ENCODE measurements at places on chromosomes 11 and 22. TPM values are rescaled to one million over a fixed set of nuclear protein-coding genes. Genes with fewer than 3 reads are reported as not detected.

ZDHHC8 gene
- 20.0 TPM for total RNA-seq

MYO7A gene
- 10.4 TPM for total RNA-seq

BIK gene
- 11.5 TPM for total RNA-seq

GRCh38 chr11:61975638-61976419 lies 8.4 kb upstream of the FTH1 start:
- peak; percentile 42 for DNase-seq
- H3K4me3 ChIP-seq: no peak overlapping the region
- no peaks in the 10 kb centered on the region for H3K27me3 ChIP-seq
- H3K36me3 ChIP-seq: no peaks in the 10 kb centered on the region

LMO1 gene
- 0.78 TPM for total RNA-seq

LYVE1 gene
- total RNA-seq: 6.9 TPM

DNA sequence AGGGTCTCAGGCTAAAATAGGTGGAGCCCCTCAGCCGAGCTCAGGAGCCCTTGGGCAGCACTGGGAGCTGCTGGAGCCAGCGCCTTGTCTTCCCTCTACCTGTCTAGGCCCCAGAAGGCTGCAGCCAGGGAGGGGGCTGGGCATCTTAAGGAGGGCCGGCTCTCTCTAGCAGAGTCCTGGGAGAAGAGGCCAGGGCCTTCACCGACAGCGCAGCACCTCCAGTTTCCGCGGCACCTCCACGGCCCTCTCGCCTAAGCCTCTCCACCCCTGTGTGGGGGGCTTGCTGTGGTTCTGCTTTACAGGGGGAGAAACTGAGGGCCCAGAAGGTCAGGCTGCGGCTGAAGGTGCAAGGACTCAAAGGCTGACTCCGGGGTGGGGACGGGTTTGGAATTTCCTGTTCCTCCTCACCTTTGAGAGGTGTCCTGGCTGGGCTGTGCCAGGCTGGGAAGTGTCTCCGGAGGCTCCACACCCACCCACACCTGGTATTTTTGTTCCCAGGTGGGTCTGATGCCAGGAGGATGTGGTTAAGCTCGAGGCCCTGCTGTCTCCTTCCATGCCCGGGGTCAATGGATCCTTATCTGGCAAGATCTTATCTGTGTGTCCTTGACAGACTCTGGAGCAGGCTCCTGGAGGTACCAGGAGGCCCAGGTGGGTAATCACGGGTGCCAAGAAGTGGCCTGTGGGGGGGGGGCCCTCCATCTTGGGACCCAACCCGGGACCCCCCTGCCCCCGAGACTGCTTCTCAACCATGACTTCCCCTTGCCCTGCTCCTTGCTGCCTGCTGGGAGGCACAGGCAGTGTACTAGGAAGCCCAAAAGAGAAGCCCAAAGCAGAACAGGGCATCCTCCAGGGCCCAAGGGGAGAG lies 95.3 kb upstream of the FGF3 start:
- H3K4me1 ChIP-seq: peaks cover 53% of the 10 kb centered on the region
- H3K27me3 ChIP-seq: no peaks in the 10 kb centered on the region
- DNase-seq: peak; percentile 31
- H3K4me3 ChIP-seq: no peak overlapping the region
- no peaks in the 10 kb centered on the region for H3K36me3 ChIP-seq

DNA sequence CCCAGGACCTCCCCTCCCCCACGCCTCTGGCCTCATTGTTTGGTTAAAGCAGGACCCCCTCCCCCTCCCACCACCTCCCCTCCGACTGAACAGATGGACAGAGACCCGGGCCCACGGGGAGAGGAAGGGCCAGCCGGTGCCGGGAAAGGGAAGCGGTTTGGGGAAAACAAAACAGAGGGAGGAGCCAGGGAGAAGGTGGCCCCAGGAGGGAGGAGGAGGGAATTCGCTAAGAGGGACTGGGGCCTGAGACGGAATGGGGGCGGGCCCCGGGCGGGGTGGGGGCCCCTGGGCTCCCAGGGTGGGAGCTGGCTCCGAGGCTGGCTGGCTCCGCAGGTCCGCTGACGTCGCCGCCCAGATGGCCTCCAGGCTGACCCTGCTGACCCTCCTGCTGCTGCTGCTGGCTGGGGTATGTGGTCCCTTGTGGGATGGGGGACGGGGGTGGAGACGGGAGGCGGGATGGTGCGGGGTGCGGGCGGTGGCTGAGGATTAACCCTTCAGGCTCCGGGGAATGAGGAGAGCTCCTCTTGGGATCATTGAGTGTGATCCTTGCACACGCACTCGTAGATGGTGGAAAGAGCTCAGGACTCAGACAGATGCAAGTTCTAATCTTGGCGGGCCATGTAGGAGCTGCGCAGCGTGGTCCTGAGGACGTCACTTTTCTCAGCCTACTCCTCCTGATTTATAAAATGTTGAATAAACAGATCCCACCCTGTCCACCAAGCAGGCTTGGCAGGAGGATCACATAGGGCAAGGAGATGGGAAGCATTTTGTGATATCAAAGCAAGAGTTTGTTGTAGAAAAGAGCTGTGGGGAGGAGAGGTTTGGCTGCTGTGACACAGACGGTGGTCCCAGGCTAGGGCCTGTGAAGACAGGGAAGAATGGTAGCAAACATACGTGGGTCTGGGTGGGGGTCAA lies 688 bp downstream of the SERPING1 start:
- no peaks in the 10 kb centered on the region for H3K36me3 ChIP-seq
- DNase-seq: peak; percentile 66
- peak overlapping the region; percentile 5 for H3K4me3 ChIP-seq
- no peaks in the 10 kb centered on the region for H3K27me3 ChIP-seq

DNA sequence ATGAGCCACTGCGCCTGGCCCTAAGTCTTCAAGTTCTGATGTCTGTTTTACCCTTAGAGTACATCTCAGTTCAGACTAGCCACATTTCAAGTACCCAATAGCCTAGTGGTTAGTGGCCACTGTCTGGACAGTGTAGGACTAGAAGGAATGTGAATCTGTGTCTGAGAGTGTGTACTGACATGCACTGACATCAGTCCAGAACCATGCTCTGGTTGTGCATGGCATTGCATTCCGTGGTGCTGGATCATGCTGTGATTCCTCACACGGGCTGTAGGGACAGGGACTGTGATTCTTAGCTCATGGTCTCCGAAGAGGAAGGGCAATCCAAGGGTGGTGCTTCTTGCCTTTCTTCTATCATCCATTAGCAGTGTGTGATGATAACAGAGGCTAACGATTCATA lies 41.1 kb downstream of the AMOTL1 start:
- no peak overlapping the region for H3K4me3 ChIP-seq
- H3K27ac ChIP-seq: no peak overlapping the region
- no peaks in the 10 kb centered on the region for H3K27me3 ChIP-seq
- DNase-seq: no peak
- no peaks in the 10 kb centered on the region for H3K36me3 ChIP-seq

DNA sequence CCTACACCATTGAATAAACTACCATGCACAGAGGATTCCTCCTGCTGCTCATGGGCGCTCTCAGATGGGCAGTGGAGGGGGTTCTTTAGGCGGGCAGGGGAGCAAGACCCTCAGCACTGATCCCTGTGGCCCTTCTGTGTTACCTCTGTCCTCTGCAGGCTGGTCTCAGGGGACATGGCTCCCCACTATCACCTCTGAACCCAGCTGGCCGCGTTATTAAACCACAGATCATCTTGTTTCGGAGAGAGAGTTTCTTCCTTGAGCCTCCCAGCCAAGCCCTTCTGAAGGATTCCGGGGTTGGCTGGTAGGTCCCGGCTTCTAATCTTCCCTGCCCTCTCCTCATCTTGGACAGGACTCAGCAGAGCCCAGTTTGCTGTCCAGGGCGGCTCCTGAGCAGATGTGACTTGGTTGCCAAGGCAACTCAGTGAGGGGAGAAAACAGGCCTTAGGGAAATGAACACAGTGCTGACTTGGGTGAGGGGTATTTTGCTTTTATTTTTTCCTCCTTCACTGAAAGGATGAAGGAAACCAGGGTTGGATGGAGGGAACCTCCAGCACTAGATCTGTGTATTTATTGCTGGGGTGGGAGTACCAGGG lies 13.3 kb downstream of the APOL3 start:
- no peaks in the 10 kb centered on the region for H3K27me3 ChIP-seq
- H3K4me1 ChIP-seq: peaks cover under 1% of the 10 kb centered on the region
- DNase-seq: no peak
- no peaks in the 10 kb centered on the region for H3K36me3 ChIP-seq
- no peak overlapping the region for H3K27ac ChIP-seq

DNA sequence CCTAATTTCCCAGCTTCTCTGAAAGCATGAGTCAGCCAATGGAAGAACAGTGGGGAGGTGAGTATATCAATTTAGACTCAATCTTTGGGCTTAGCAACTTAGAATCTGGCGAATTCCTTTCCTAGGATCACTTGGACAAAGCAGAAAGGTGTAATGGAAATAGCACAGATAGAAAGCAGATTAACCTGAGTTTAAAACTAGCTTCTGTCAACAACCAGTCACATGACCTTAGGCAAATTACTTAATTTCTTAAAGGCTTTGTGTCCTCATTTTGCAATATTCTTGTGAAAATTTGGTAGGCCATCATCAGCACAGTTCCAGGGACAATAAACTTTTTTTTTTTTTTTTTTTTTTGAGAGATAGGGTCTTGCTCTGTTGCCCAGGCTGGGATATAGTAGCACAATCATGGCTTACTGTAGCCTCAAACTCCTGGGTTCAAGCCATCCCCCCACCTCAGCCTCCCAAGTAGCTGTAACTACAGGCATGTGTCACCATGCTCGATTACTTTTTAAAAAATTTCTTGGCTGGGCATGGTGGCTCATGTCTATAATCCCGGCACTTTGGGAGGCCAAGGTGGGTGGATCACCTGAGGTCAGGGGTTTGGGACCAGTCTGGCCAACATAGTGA lies 40.8 kb upstream of the PCF11 start:
- H3K27me3 ChIP-seq: no peaks in the 10 kb centered on the region
- H3K36me3 ChIP-seq: no peaks in the 10 kb centered on the region
- no peak for DNase-seq
- H3K27ac ChIP-seq: no peak overlapping the region

GRCh38 chr11:111540937-111541253 lies 375 bp downstream of the LAYN start:
- no peak overlapping the region for H3K4me3 ChIP-seq
- DNase-seq: no peak
- H3K36me3 ChIP-seq: no peaks in the 10 kb centered on the region
- H3K27ac ChIP-seq: peak overlapping the region; percentile 16

- no peak for DNase-seq
- H3K27ac ChIP-seq: no peak overlapping the region
- H3K4me3 ChIP-seq: no peak overlapping the region
- H3K4me1 ChIP-seq: no peaks in the 10 kb centered on the region
- no peaks in the 10 kb centered on the region for H3K36me3 ChIP-seq
Observed at GRCh38 chr11:131601586-131601985, 231.2 kb downstream of the NTM start.

DNA sequence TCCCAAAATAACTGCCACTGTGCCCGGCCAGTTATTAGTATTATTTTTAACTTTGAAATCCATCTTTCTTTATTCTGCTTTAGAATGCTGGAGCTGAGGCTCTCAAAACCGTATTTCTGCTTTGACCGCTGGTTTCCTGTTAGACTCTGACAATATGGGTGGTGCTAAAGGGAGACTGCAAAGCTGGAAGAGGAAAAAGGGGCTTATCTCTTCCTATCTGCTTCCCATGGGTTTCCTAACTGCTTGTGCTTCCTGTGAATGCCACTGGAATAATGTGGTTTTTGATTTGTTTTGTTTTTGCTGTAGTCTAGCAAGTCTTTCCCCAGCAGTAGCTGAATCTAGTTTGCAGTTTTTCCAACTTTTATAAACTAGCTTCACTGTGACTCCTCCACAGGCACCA lies 43.6 kb downstream of the XRRA1 start:
- no peak overlapping the region for H3K27ac ChIP-seq
- peaks cover 6% of the 10 kb centered on the region for H3K36me3 ChIP-seq
- H3K27me3 ChIP-seq: no peaks in the 10 kb centered on the region
- no peaks in the 10 kb centered on the region for H3K4me1 ChIP-seq
- no peak for DNase-seq
- no peak overlapping the region for H3K4me3 ChIP-seq

GRCh38 chr11:25037431-25037830 lies 540.6 kb downstream of the LUZP2 start:
- no peaks in the 10 kb centered on the region for H3K36me3 ChIP-seq
- H3K4me1 ChIP-seq: no peaks in the 10 kb centered on the region
- H3K27me3 ChIP-seq: no peaks in the 10 kb centered on the region

GRCh38 chr22:30288419-30289140 lies 725 bp downstream of the CASTOR1 start:
- H3K27me3 ChIP-seq: no peaks in the 10 kb centered on the region
- H3K36me3 ChIP-seq: no peaks in the 10 kb centered on the region
- H3K4me1 ChIP-seq: peaks cover 38% of the 10 kb centered on the region
- peak overlapping the region; percentile 90 for H3K27ac ChIP-seq
- no peak for DNase-seq

P2RX6 gene
- not detected for total RNA-seq

DNA sequence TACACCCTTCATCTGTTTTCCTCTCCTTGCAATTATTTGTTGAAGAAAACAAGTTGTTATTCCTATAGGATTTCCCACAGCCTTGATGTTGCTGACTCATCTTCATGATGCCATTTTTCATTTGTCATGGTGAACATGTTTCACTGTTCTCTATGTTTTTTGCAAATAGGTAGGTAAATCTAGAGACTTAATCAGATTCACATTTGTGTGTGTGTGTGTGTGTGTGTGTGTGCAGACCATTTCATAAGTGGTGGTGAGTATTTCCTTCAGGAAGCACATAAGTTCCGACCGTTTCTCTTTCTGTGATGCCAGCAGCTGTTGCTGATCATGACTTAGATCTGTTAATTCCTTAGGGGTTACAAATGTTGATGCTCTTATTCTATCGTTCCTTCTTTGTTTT lies 80.3 kb upstream of the IZUMO1R start:
- H3K4me1 ChIP-seq: no peaks in the 10 kb centered on the region
- no peak overlapping the region for H3K27ac ChIP-seq
- H3K36me3 ChIP-seq: no peaks in the 10 kb centered on the region
- no peaks in the 10 kb centered on the region for H3K27me3 ChIP-seq

DNA sequence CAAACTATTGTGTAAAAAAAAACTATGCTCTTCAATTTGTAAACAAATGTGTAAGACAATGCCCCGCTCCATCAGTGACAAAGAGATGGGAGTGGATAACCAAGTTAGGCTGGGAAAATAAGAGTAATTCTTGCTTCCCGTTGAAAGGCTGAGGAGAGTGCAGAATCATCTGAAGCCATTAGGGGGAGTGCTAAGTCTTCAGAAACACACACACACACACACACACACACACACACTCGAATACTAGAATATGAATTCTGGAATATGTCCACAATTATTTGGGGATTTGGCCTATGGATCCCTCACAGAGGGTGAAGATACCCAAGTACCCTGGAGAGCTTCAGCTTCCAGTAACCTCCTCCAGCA lies 27.8 kb upstream of the ROBO3 start:
- no peak overlapping the region for H3K27ac ChIP-seq
- H3K27me3 ChIP-seq: peaks cover 32% of the 10 kb centered on the region
- no peak overlapping the region for H3K4me3 ChIP-seq
- no peak for DNase-seq
- H3K36me3 ChIP-seq: no peaks in the 10 kb centered on the region
- peaks cover 12% of the 10 kb centered on the region for H3K4me1 ChIP-seq

DNA sequence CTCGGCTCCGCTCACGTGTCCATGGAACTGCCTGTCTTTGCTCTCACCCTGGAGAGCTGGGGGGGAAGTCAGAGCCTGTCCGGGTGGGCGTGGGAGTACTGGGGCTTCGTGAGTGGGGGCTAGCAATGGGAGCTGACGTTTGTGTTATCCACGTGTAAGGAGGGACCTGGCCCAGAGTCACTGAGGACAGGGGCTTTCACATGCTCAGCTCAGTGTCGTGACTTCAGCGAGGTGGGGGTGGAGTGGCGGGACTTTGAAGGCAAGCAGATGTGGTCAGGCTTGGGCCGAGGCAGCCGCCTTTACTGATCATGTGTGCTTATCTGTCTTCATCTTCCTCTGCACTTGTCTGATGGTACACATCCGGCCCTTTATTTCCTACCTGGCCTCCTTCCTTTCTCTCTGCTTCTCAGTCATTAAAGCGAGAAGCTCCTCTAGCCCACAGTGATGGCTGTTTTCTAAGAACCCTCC lies 113.1 kb upstream of the NNMT start:
- peaks cover 13% of the 10 kb centered on the region for H3K36me3 ChIP-seq
- peak overlapping the region; percentile 92 for H3K27ac ChIP-seq
- H3K4me1 ChIP-seq: peaks cover 61% of the 10 kb centered on the region
- DNase-seq: peak; percentile 42
